ENCODE measurements at places on chromosomes 11 and 22.

DNA sequence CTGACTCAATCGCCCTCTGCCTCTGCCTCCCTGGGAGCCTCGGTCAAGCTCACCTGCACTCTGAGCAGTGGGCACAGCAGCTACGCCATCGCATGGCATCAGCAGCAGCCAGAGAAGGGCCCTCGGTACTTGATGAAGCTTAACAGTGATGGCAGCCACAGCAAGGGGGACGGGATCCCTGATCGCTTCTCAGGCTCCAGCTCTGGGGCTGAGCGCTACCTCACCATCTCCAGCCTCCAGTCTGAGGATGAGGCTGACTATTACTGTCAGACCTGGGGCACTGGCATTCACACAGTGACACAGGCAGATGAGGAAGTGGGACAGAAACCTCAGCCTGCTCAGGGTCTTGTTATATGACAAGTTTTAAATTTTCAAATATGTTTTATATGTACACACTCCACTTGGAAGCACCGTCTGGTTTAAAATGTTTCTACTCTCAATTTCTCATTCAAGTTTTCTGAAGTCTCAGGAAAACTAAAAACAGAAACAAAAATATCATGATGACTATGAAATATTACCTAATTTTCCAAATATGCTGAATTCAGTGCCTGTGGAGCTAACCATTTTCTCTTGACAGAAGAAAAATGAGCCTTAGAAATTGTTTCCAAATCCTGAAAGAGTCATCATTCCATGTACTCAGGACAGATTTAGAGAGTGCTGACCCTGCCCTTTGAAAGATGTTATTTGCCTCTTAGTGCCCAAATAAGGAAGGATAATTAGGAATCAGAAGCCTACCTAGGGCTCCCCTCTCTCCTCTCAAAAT is 48.8 kb upstream of the TOP3B start:
- H3K4me1 ChIP-seq: peaks cover 7% of the 10 kb centered on the region
- H3K4me3 ChIP-seq: no peak overlapping the region
- peak overlapping the region; percentile 8 for H3K27ac ChIP-seq
- no peaks in the 10 kb centered on the region for H3K27me3 ChIP-seq

DNA sequence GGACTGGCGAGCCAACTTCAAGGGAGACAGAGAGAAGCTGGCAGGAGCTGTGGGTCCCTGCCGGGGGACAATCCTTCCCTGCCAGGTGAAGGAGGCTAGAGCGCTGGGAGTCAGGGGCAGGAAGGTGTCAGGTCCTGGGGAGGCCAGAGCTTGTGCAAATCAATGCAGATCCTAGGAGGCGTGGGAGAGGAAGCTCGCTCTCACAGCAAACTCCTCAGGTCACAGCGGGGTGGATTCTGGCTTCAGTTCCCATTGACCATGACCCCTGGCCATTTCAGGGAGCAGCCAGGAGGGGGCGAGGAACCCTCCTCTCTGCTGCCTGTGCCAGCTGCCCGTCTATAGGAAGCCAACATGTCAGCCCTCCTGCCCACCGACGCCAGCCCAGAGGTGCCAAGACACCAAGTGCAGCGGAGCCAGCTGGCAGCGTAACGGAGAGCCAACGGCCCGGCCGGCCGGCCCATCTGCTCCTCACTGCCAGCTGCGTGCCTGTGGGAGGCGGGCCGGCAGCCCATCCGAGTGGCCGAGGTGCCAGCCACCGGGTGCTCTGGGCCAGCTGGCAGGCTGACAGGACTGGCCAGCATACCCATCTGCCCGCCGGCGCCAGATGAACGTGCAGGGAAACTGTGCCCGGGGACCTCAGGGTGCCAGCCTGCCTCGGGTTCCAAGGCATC is 374.8 kb downstream of the MIAT start:
- H3K4me1 ChIP-seq: peaks cover 29% of the 10 kb centered on the region
- DNase-seq: peak; percentile 11
- H3K4me3 ChIP-seq: peak overlapping the region; percentile 50
- H3K27me3 ChIP-seq: no peaks in the 10 kb centered on the region

GRCh38 chr11:97557399-97557798 is 1167.6 kb downstream of the JRKL start:
- H3K4me1 ChIP-seq: no peaks in the 10 kb centered on the region
- DNase-seq: no peak
- no peak overlapping the region for H3K27ac ChIP-seq
- H3K4me3 ChIP-seq: no peak overlapping the region
- no peaks in the 10 kb centered on the region for H3K27me3 ChIP-seq

- H3K36me3 ChIP-seq: no peaks in the 10 kb centered on the region
- peaks cover 40% of the 10 kb centered on the region for H3K4me1 ChIP-seq
- H3K27me3 ChIP-seq: no peaks in the 10 kb centered on the region
- H3K4me3 ChIP-seq: no peak overlapping the region
These were observed 3.4 kb upstream of the OR6Q1 start for GRCh38 chr11:58027341-58027740.

- H3K36me3 ChIP-seq: no peaks in the 10 kb centered on the region
- no peak overlapping the region for H3K4me3 ChIP-seq
- no peaks in the 10 kb centered on the region for H3K27me3 ChIP-seq
- no peak overlapping the region for H3K27ac ChIP-seq
These were observed 68.0 kb downstream of the WNT7B start for GRCh38 chr22:45908961-45909360.

DNA sequence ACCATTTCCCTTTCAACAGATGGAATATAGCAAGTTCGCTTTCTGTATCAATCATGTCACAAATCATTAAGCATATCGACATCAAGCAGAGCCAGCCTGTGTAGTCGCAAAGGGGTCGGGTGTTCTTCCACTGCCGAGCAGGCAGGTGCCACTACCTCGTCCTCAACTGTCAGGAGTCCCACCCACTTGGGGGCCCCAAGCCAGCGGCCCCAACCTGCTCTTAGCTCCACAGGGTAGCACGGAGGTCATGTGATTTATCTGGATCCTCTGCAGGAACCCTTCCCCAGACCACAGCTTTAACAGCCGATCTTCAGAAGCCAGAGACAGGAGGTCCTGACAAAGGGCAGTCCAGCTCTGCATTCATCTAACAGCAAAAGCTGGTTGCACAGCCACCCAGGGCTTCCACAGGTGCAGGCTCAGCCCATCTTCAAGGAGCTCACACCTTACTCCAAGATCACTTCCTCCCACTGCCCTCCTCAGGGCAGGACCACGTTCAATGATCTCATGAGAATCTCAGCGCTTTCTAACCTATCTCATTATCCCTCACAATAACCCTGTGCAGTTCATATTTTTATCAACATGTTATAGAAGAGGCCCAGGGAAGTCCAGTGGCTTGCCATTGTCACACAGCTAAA is 110.2 kb downstream of the TRIM29 start:
- no peak overlapping the region for H3K27ac ChIP-seq
- no peaks in the 10 kb centered on the region for H3K4me1 ChIP-seq
- no peak overlapping the region for H3K4me3 ChIP-seq
- no peaks in the 10 kb centered on the region for H3K36me3 ChIP-seq
- H3K27me3 ChIP-seq: no peaks in the 10 kb centered on the region
- no peak for DNase-seq

GRCh38 chr22:39314251-39314971 is 5.0 kb downstream of the RPL3 start:
- no peak overlapping the region for H3K4me3 ChIP-seq
- no peak for DNase-seq
- peak overlapping the region; percentile 22 for H3K27ac ChIP-seq
- H3K4me1 ChIP-seq: peaks cover 48% of the 10 kb centered on the region

DNA sequence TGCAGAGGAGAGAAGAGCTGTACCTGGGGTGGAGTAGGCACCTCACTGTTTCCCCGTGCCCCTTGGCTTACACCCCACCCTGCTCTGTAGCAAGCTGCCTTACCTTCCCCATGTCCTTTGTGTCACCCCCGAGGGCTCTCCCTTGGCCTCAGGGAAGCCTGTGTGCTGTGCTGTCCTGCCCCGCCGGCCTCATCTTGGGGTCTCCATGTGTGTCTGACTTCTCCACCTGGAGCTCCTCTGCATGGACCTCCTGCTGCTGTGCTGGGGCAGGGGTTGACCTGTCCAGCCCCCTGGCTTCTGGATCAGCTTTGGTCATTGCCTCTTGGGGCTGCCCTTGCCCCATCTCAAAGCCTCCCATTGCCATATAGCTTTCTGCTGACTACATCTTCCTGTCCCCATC is 59.8 kb downstream of the OSBP2 start:
- no peaks in the 10 kb centered on the region for H3K36me3 ChIP-seq
- H3K27ac ChIP-seq: no peak overlapping the region
- no peak for DNase-seq

DNA sequence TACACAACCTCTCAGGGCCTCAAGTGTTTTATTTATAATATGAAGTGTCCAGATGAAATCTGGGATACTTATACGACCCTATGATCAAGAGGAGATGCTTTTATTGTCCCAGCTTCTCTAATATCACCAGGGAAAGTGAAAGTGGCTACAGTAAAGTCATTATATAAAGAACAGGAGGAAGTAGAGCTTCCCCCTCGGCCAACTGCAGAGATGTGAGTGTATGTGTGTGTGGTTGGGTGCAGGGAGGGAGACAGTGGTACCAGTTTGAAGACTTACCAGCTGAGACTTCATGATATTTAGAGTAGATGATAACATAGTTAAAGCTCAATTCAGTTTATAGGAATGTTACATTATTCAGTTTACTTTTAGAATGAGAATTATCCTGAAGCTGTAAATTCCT is 373.6 kb upstream of the DDI1 start:
- H3K36me3 ChIP-seq: no peaks in the 10 kb centered on the region
- no peaks in the 10 kb centered on the region for H3K4me1 ChIP-seq
- no peak for DNase-seq

DNA sequence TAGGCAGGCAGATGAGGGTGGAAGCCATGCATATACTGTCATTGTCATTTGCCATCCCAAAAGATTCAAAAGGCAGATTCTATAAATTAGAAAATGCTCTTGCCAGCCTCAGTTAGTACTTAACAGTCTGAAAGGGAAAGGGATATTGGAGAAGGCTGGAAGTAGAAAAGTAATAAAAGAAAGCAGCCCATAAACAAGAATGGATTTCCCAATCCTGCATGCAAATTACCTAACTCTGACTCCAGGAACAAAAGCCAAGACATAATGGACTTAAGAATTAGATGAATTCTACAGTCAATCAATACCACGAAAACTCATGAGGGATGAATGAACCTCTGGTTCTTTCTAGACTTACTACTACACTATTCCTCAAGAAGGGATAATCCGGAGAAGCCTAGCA is 5.9 kb downstream of the PAK1 start:
- no peak for DNase-seq
- peaks cover 4% of the 10 kb centered on the region for H3K4me1 ChIP-seq
- H3K27ac ChIP-seq: no peak overlapping the region
- no peaks in the 10 kb centered on the region for H3K36me3 ChIP-seq
- no peaks in the 10 kb centered on the region for H3K27me3 ChIP-seq
- no peak overlapping the region for H3K4me3 ChIP-seq

- peak overlapping the region; percentile 77 for H3K27ac ChIP-seq
- peaks cover 26% of the 10 kb centered on the region for H3K4me1 ChIP-seq
- no peaks in the 10 kb centered on the region for H3K27me3 ChIP-seq
- no peak for DNase-seq
- H3K36me3 ChIP-seq: peaks cover 11% of the 10 kb centered on the region
- no peak overlapping the region for H3K4me3 ChIP-seq
These were observed 1.3 kb upstream of the NDUFV1 start for GRCh38 chr11:67605231-67606011.

DNA sequence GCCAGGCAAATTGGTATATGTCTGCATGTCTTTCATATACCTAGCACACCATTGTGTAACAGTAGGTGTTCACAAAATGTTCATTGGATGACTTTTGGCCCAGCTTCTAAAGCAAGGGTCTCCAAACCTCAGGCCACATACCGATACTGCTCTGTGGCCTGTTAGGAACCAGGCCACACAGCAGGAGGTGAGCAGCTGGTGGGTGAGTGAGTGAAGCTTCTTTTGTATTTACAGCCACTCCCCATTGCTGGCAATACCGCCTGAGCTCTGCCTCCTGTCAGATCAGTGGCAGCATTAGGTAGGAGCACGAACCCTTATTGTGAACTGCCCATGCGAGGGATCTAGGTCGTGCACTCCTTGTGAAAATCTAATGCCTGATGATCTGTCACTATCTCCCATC is 836.6 kb downstream of the NTM start:
- H3K27me3 ChIP-seq: no peaks in the 10 kb centered on the region
- H3K4me1 ChIP-seq: no peaks in the 10 kb centered on the region
- DNase-seq: no peak
- no peak overlapping the region for H3K27ac ChIP-seq
- no peaks in the 10 kb centered on the region for H3K36me3 ChIP-seq

DNA sequence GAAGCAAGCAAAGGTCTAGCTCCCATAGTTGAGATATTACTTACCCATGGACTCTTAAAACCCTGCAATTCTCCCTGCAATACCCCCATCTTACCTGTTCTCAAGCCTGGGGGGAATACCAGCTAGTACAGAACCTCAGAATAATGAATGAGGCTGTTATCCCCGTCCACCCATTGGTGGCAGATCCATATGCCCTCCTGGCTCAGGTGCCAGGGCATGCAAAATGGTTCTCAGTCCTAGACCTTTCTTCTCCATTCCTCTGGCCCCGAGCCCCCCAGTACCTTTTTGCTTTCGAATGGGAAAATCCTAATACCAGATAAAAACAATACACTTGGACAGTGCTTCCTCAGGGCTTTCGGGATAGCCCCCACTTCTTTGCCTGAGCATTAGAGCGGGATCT is 86.4 kb downstream of the PIWIL4 start:
- H3K27me3 ChIP-seq: no peaks in the 10 kb centered on the region
- H3K4me1 ChIP-seq: no peaks in the 10 kb centered on the region
- DNase-seq: no peak

- H3K27me3 ChIP-seq: no peaks in the 10 kb centered on the region
- no peak overlapping the region for H3K4me3 ChIP-seq
- no peak for DNase-seq
- H3K4me1 ChIP-seq: no peaks in the 10 kb centered on the region
- H3K27ac ChIP-seq: no peak overlapping the region
- no peaks in the 10 kb centered on the region for H3K36me3 ChIP-seq
These were observed 58.8 kb downstream of the PHF21B start for GRCh38 chr22:44950806-44951509.

- H3K27ac ChIP-seq: no peak overlapping the region
- no peak overlapping the region for H3K4me3 ChIP-seq
- H3K36me3 ChIP-seq: no peaks in the 10 kb centered on the region
- H3K4me1 ChIP-seq: peaks cover 7% of the 10 kb centered on the region
- H3K27me3 ChIP-seq: no peaks in the 10 kb centered on the region
These were observed 16.1 kb downstream of the CD5 start for GRCh38 chr11:61118406-61118805.

DNA sequence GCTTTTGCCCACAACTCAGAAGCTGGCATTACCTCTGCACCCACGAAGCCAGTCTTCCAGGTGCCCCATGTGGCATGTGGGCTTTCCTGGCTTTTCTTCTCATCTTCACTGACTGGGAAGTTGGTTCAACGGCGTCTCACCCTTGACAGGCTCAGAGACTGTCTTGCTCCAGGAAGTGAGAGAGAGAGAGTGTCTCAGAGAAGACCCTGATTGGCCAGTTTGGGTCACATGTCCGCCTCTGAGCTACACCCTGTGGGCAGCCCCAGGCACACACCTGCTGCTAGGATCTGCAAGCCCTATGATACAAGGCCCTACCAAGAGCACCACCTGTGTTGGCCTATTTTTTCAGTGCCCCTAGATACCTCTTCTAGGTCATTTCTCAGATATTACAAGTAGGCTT is 39.0 kb downstream of the RTL6 start:
- no peak for DNase-seq

Data from thoracic aorta (tissue), 2 donors.